ENCODE measurements at places on chromosomes 5 and 9. TPM values are rescaled to one million over a fixed set of nuclear protein-coding genes. Genes with fewer than 3 reads are reported as not detected.

The SV2C gene
- total RNA-seq: not detected

The SHISAL2B gene
- total RNA-seq: not detected

The MRRF gene
- total RNA-seq: 26.8 TPM

- DNase-seq: no peak
Observed at GRCh38 chr5:133251296-133252132, 199.7 kb downstream of the HSPA4 start.

DNA sequence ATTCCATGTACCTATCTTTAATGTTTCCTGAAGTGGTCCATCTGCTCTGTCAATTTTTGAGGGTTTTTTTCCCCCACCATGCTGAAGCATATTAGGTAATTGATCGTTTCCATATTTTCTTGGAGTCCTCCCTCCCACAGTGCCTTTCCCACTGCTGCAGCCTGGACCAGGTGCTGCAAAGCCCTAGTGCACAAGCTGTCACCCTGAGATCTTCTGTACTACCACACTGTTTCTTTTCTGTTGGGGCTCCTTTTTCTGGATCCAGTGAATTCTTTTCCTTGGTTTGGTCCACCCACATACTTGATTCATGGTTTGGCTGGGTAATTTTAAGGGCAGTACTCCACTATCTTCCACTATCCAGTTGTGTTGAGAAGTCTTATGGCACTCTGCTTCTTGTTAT lies 30.9 kb upstream of the FAM169A start:
- no peak for DNase-seq

GRCh38 chr5:10637944-10638343 lies 74.1 kb downstream of the ANKRD33B start:
- no peak for DNase-seq

- DNase-seq: no peak
Observed at GRCh38 chr9:126604059-126605055, 9.4 kb upstream of the LMX1B start.

DNA sequence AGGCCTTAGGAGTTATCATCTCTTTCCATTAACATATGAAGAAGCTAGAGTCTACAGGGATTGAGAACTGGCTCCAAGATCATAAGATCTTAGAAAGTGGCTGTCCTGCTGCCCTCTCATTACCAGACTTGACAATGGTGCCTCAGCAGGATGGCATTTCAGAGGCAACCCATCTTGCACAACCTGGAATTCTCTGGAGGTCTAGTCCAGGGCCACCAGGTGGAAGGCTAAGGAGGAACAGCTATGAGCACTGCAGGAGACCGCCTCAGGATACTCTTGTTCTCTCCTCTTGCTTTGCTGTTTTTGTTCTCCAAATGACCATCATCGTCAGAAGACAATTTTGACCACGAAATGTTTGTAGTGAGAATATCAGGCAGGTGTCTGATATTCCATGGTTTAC lies 322.6 kb downstream of the FBXL17 start:
- no peak for DNase-seq
